NCI-H1048 (cell line): ENCODE measurements at places on chromosomes 11 and 22.

GRCh38 chr11:120573756-120574354 lies 62.3 kb downstream of the GRIK4 start:
- DNase-seq = no peak

GRCh38 chr11:130561441-130561881 lies 113.0 kb downstream of the ADAMTS15 start:
- DNase-seq = no peak

- no peak for DNase-seq
These were observed 244.1 kb downstream of the KIRREL3 start for GRCh38 chr11:126756421-126756820.

DNA sequence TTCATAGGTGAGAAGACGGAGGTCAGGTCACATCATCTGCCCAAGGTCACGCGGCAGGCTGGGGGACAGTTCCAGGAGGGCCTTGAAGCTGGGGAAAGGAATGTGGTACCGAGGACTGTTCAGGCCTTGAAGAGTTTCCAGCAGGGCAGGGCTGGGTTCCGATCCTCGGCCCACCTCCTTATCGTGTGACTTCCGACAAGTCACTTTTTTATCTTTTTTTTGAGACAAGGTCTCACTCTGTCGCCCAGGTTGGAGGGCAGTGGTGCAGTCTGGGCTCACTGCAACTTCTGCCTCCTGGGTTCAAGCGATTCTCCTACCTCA lies 623 bp downstream of the NDUFS8 start:
- no peak for DNase-seq
